Activated B cell treated with CpG ODN at 0.5 μM for 24 hours (primary cell): ENCODE measurements at places on chromosomes 7 and 10. TPM values are rescaled to one million over a fixed set of nuclear protein-coding genes. Genes with fewer than 3 reads are reported as not detected.

The SEC61G gene
- total RNA-seq, result 57.3 and 65.8 TPM in 2 replicates

DNA sequence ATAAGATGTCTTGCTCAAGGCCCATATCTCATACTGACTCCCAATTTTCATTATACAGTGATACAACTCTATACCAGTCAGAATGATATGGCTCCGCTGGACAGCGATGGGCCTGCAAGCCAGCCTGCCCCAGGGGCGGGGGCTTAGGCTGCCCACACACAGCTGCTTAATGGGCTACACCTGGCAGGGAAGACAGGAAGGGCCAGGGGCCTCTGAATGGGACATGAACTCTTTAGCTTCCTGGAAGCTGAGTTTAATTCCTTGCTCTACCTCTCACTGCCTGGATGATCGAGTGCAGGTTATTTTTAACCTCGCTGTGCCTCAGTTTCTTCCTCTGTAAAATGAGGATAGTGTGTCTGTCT lies 112.5 kb downstream of the C10orf105 start:
- H3K36me3 ChIP-seq, result no peaks in the 10 kb centered on the region
- H3K4me3 ChIP-seq, result no peak overlapping the region
- no peak for DNase-seq
- H3K4me1 ChIP-seq, result no peaks in the 10 kb centered on the region
- H3K27ac ChIP-seq, result no peak overlapping the region

GRCh38 chr7:37901890-37902524 lies 14.6 kb downstream of the SFRP4 start:
- no peak overlapping the region for H3K4me3 ChIP-seq
- peaks cover 11% of the 10 kb centered on the region for H3K27me3 ChIP-seq

DNA sequence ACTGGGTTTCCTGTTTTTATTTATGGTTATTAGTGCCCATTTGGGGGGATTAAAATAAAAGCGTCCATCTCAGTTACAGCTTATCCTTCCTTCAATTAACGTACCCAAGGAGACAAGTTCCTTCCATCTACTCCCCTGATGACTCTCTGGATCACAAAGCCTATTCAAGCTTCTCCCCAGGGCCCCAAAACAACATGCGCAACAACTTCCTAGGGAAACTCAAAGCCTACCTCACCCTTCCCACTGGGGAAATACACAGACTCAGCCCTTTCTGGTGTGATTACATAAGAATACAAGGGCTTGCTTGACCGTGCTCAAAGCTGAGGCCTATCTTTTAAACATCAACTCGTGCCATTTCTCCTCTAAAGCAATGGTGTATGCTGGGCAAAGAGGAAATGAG lies 112.4 kb downstream of the CDK6 start:
- H3K27me3 ChIP-seq, result no peaks in the 10 kb centered on the region
- H3K27ac ChIP-seq, result no peak overlapping the region
- peaks cover 15% of the 10 kb centered on the region for H3K36me3 ChIP-seq
- peaks cover 2% of the 10 kb centered on the region for H3K4me1 ChIP-seq

DNA sequence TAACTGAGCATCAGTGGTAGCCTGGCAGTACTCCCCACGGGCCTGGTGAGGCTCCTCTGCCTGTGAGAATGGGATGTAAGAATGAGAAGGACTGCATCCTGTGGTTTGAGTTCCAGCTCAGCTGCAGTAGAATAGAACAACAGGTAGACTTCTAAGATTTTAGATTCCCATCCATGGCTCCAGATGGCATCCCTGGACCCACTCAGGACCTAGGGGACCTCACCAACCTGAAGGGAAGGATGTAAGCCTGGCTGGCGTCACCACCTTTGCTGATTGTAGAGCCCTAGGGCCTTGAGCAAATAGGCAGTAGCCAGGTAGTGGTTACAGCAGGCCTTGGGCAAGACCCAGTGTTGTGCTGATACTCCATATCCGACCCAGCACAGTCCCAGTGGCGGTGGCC lies 9.6 kb upstream of the AOC1 start:
- H3K36me3 ChIP-seq, result no peaks in the 10 kb centered on the region
- H3K4me1 ChIP-seq, result no peaks in the 10 kb centered on the region
- no peak overlapping the region for H3K27ac ChIP-seq
- DNase-seq, result no peak

DNA sequence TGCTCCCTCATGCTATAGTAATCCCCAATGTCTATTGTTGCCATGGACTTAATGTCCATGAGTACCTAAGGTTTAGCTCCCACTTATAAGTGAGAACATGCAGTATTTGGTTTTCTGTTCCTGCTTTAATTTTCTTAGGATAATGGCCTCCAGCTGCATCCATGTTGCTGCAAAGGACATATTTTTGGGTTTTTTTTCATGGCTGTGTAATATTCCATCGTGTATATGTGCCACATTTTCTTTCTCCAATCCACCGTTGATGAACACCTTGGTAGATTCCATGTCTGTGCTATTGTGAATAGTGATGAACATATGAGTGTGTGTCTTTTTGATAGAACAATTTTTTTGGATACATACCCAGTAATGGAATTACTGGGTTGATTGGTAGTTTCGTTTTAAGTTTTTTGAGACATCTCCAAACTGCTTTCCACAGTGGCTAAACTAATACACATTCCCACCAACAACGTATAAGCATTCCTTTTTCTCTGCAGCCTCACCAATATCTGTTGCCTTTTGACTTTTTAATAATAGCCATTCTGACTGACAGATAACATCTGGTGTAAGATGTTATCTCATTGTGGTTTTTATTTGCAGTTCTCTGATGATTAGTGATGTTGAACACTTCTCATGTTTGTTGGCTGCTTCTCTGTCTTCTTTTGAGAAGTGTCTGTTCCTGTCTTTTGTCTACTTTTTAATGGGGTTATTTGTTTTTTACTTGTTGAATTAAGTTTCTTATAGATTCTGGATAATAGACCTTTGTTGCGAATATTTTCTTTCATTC lies 68.8 kb upstream of the IFRD1 start:
- H3K4me3 ChIP-seq, result no peak overlapping the region
- peaks cover 5% of the 10 kb centered on the region for H3K27me3 ChIP-seq
- H3K4me1 ChIP-seq, result no peaks in the 10 kb centered on the region
- DNase-seq, result no peak

DNA sequence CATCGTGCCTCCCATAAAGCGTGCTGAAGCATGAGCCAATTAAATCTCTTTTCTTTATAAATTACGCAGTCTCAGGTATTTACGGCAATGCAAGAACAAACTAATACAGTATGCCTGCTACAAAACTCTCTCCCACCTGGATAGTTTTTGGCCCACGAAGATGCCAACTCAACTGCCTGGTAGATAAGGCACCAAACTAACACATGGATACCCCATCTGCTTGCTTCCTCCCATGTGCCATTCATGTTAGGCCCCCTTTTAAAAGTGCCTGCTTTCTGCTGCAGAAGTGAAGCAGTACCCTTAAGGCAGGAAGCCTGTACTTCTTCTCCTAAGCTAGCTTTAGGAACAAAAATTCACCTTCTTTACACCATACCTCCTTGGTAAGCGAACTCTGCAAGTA lies 15.6 kb upstream of the EPC1 start:
- H3K4me3 ChIP-seq, result no peak overlapping the region
- no peaks in the 10 kb centered on the region for H3K27me3 ChIP-seq
- peaks cover 10% of the 10 kb centered on the region for H3K36me3 ChIP-seq
- no peak for DNase-seq
- H3K4me1 ChIP-seq, result peaks cover 17% of the 10 kb centered on the region
- H3K27ac ChIP-seq, result no peak overlapping the region
